ENCODE measurements at places on chromosomes 2 and 18.

DNA sequence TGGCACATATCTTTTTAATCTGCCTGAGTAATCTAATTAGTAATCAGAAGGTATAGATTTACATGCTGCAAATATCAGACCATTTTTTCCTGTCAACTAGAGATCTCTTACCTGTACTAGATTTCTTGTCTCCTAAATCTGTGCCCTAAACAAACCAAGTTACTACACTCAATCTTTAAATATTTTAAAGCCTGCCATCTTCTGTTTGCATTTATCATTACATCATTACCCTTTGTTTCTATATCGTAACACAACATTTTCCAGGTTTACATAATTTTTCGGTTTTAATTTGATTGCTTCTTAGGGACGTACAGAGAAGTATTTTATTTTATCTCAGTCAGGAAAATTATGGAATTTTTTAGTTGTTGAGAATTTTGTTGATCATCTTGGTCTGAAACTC, 25.7 kb downstream of the PSMA8 start:
- no peaks in the 10 kb centered on the region for H3K27me3 ChIP-seq
- no peak overlapping the region for H3K27ac ChIP-seq
- no peaks in the 10 kb centered on the region for H3K4me1 ChIP-seq
- DNase-seq = no peak
- no peak overlapping the region for H3K4me3 ChIP-seq

- H3K4me1 ChIP-seq = no peaks in the 10 kb centered on the region
- H3K36me3 ChIP-seq = no peaks in the 10 kb centered on the region
- H3K4me3 ChIP-seq = no peak overlapping the region
Observed at GRCh38 chr2:215861607-215862350, 151.6 kb downstream of the MREG start.

- H3K4me3 ChIP-seq = no peak overlapping the region
- no peak overlapping the region for H3K27ac ChIP-seq
- no peaks in the 10 kb centered on the region for H3K27me3 ChIP-seq
- no peaks in the 10 kb centered on the region for H3K36me3 ChIP-seq
- H3K4me1 ChIP-seq = peaks cover 3% of the 10 kb centered on the region
Observed at GRCh38 chr2:238227587-238228032, 12.2 kb downstream of the HES6 start.

DNA sequence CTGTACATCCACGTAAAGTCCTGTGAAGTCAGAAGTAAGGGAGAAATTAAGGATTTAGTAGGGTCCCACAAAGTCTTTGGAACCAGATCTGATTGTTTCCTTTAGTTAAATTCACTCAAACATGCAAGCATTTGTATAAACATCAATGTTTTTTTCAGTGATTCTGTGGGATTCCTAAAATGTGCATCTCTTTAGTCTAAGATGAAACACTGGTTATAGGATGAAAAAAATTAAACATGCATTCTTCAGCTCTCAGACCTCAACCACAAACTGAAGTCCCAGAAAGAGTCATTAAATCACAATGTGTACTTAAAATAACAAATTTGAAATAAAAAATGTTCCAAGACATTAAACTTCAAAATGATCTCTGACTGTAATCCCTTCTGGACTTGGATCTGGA, 76.5 kb upstream of the APCDD1 start:
- DNase-seq = no peak
- H3K27me3 ChIP-seq = peaks cover 11% of the 10 kb centered on the region
- H3K27ac ChIP-seq = no peak overlapping the region
- no peak overlapping the region for H3K4me3 ChIP-seq
- no peaks in the 10 kb centered on the region for H3K36me3 ChIP-seq

DNA sequence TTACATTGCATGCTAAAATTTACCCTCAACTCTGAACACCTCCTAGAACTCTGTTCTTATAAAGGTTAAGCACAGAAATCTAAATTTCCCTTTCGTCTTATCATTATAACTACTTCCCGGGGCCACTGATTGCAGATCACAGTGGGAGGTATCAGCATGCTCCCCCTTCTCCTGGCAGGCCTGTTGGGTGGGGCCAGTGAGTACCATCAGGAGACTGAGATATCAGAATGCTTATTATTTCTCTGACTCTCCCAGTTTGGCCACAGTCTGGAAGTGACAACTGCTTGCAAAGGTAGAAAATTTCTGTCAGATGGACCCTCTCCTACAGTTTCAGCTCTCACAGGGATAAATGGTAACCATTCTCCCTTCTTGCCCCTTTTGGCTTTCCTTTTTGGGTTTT, 62.6 kb downstream of the DSEL start:
- DNase-seq = no peak
- no peak overlapping the region for H3K27ac ChIP-seq
- no peaks in the 10 kb centered on the region for H3K4me1 ChIP-seq

Data from Panc1 (cell line).